ENCODE measurements at places on chromosomes 5 and 9.
A peak's percentile ranks its signal among the peaks of the same experiment; 100 is the strongest.

GRCh38 chr9:118330191-118330986, 626.2 kb downstream of the TLR4 start:
- DNase-seq: no peak

GRCh38 chr9:114947058-114947457, 16.7 kb upstream of the TNFSF8 start:
- DNase-seq: no peak

GRCh38 chr5:58380655-58381054, 79.2 kb downstream of the PLK2 start:
- DNase-seq: no peak

- no peak for DNase-seq
These were observed 100.8 kb upstream of the CD180 start for GRCh38 chr5:67297376-67297775.

DNA sequence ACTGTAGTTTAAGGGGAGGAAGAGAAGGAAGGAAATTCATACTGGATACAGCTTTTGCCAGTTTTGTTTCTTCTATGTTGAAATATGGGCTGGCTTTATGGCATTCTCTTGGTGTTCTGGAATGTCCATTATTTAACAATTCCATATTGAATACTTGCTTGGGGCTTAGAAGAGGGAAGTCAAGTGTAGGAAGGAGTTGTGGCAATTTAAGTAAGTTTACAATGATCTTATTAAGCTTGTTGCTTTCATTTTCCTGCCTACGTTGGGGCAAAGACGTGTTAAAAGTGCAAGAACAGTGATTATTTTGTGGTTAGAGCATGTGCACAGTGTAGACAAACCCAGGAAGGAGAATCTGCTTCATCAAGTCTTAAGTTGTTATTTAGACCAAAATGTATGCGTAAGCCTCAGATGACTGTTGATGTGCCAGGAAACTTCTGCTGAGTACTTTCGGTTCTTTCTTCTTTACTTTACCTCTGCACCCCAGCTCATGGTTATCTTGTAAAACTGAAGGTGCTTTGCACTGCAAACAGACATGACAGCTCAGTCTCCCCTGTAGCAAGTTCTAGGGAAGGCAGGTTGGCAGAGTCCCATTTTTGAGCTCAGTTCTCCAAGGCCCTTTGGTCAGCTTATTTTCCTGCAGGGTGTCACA, 75.8 kb downstream of the F2RL2 start:
- DNase-seq: peak; percentile 23

DNA sequence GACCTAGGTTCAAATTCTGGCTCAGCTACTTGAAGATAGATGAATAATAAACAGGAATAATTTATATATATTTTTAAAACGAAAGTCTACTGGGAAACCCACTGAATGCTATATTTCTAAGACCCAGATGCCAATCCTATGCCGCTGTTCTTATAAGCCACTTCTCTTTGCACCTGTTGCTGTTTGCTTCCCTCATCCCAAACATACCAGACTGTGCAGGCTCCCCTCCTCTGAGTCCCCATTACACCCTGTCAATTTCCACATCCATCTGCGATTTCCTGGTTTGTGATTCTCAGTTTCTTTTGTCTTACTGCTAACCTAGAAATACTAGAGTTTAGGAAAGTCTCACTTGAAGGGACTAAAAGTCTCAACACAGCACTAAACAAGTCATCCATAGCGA, 92.8 kb upstream of the CAST start:
- no peak for DNase-seq

DNA sequence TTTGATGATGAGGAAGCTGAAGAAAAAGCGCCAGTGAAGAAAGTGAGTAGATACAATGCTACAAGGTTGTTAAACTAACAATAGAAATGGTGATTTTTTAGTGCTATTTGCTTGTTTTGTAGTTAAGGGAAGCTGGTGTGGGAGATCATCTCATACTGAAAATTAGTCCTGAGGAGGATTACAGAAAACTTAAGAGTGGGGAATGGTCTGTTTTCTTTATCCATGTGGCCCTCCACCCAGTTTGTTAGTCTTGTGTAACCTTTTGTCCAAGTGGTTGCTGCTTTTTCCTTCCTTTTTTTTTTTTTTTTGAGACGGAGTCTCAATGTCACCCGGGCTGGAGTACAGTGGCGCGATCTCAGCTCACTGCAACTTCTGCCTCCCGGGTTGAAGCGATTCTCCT, 12.5 kb downstream of the NPM1 start:
- DNase-seq: no peak

- no peak for DNase-seq
These were observed 481.4 kb upstream of the DAB2 start for GRCh38 chr5:39906146-39906545.

DNA sequence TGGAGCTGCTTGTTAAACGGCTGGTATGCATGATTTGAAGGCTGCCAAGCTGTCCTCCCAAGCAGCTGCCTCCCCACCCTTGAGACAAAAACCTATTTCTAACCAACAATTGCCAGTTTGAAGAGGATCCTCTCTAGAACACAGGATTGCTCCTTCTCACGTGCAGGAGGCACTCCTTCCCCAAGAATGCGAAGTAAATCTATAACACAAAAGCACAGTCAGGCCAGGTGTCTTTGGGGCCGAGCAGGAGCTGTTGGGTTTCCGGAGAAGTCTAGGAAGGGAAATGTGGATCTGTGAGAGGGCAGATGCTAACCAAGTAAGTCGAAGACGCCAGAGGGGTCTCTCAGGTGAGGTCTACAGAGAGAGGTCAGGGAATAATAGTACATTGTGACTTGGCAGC, 35.4 kb upstream of the GNPDA1 start:
- no peak for DNase-seq

DNA sequence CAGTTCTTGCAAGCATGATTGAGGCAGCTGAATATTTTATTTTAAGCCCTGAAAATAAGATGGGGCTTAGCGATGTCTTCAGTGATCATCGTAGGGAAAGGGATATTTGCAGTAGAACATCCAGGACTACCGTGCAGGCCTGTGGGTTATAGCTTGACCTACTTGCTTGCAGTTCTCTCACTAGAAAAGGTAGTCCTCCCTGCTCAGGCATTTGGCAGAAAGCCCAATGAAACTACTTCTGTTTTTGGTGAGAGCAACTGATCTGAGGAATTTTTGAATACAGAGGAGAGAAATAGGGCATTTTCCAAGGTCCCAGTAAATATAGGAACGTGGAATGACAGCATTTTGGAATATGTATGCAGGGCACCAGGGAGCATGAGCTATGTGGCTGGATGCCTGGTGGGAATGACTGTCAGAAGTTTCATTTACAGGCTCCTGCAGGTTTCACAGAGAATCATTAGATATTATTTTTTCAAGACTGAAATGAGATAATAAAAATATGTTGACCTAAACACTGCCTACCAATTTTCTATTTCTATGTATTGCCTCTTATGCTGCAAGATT, 417.9 kb upstream of the ACTBL2 start:
- no peak for DNase-seq

DNA sequence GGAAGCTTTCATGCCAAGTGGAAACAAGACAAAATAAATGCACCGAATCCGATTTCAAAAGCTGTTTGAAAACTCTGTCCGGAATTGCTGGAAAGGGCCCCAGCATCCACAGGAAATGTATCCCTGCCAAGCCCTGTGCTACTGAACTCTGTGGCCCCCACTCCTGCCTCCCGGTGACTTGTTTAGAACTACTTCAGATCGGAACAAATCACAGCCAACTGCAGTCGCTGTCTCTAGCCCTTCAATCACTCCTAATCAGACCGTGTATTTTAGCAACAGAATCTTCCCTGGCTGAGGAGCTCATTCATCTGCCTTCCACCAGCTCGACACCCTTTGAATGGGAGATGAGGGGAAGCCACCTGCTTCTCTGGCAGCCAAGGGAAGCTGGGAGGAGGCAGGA, 94.1 kb downstream of the KCNIP1 start:
- DNase-seq: no peak

DNA sequence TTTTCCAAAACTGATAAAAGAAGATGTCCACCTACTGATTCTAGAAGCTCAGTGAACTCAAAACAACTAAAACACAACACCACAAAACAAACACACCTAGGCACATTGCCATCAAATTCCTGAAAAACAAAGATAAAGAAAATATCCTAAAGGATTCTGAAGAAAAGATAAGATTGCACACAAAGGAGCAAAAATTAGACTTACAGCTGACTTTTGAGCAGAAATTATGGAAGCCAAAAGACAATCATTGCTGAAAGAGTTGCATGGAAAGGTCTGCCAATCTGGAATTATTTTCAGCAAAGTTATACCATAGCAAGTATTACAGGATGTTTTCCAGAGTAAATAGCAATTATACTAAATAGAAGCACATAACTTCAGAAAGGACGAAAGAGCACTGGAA, 128.2 kb upstream of the IRX2 start:
- DNase-seq: no peak

- DNase-seq: no peak
These were observed 179.6 kb upstream of the PITX1 start for GRCh38 chr5:135213466-135214239.

- DNase-seq: no peak
These were observed 318.1 kb upstream of the DAB2 start for GRCh38 chr5:39742916-39743315.

DNA sequence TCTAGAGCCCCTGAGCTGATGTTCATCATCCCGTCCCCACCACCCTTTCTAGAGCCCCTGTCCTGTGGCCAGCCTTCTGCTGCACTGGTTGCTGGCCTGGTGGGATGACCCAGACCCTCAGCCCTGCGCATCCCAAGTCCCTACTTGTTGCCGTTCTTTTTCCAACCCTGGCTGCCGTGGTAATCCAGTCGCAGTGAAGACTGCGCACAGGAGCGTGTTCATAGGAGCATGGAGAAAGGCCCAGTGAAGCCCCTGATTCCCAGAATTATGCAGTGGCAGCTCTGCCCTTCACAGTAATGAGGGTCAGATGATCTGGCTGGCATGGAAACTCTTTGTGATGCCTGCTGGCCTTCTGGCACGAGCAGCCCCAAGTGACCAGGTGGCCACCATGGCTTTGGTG, 183.3 kb downstream of the CACNA1B start:
- DNase-seq: no peak

DNA sequence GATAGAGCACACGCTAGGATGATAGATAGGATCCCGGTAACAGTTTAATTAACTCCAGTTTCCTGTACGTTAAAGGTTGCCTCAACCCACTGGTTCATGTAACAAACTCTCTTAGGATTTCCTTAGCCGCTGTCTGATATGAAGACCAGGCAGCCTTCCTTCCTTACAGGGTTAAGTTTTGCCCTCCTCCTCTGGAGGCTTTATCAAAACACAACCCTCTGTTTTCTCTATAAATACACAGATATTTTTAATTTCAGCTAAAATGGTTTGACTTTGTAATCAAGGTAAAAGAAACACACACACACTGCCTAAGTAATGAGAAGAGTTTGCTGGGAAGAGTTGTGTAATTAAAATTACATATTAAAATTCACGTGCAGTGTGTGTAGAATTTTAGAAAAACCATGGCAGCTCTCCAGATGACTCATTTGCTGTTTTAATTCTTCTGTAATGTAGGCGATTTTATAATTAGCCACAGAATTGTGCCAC, 369.8 kb downstream of the CSNK1G3 start:
- DNase-seq: no peak

DNA sequence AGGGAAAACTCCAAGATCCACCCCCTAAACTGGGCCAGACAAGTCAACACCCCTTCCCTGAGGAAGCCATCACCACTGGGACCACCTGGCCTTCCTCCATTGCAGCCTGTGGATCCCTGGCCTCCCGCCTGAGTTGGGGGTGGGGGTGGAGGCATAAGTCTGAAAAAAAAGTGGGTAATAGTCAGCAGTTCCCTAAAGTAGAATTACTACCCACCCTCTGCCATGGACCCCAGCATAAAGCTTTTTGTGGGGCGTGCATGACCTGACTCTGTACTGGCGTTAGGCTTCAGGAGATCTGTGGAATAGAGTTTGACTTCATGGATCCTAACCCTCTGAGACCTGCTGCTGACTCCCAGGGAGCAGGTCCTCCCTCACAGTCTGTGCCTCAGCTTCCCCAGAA, 2.0 kb upstream of the CXXC5 start:
- DNase-seq: no peak

DNA sequence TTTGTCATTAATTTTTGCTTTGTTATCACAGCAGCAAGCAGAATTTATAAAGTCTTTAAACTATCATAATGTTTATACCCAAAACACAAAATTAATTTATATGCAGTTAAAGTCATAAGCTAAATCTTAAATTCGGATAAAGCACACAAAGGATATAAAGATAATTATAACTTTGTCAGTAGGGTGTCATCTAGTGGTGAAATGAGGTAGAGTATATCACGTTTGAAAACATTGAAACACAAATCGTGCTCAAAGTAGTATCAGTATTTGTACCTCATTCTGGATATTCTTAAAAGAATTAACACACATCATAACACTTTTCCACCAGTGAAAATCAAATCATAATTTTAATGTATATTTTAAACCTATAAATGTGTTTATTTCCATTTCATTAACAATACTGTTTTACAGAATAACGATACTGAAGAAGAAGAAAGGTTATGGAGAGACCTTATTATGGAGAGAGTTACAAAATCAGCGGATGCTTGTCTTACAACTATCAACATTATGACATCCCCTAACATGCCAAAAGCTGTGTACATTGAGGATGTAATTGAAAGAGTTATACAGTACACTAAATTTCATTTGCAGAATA, 129.5 kb downstream of the NIPBL start:
- DNase-seq: no peak

- no peak for DNase-seq
These were observed 27.2 kb downstream of the C9orf152 start for GRCh38 chr9:110180511-110181434.

DNA sequence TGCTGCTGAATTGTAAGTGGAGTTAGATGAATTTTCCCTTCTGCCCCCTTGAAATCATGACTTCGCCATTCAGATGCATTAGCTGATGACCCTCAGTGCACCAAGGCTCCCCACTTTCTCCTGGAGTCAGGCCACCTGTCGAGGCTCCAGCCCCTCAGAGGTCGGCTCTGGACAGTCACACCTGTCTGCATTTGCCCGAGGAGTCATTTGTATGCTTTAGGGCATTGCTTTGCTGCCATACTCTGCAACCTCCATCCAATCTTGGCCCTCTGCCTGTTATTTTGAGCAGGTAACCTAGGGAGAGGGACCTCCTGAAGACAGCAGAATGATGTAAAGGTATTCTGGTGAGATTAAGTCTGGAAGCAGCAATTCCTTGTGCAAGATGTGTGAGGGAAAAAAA, 144.8 kb downstream of the MACROH2A1 start:
- DNase-seq: no peak

- no peak for DNase-seq
These were observed 152.2 kb upstream of the OTULINL start for GRCh38 chr5:14429101-14430050.

- DNase-seq: no peak
These were observed 172.2 kb upstream of the ZNF608 start for GRCh38 chr5:124918618-124919017.

DNA sequence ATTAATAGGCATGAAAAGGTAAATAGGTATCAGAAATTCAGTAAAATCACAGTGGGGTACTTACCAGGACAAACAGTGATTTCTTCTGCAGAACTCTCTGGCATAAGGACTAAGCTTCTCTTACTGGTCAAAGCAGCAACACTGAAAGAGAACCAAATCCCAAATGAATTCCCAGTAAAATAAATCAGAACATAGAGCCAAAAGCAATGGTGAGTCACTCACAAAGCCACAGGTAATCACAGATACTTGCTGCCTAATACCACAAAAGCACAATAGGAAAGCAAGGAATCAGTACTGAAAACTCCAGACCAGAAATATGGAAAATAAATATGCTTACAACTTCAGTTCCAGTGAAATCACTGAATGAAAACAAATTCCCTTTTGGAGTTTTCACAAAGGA, 50.7 kb downstream of the UIMC1 start:
- no peak for DNase-seq

Data from stimulated activated CD8-positive, alpha-beta memory T cell treated with anti-CD3 and anti-CD28 coated beads, Interleukin-15, amount 100 ng/mL, for 4 hours (primary cell).